Vagina (tissue), 2 donors: ENCODE measurements at places on chromosomes 16 and 17.

GRCh38 chr16:87369117-87369765 is 14.3 kb downstream of the FBXO31 start:
- DNase-seq, result no peak

- DNase-seq, result no peak
Observed at GRCh38 chr16:58339452-58339981, 44.7 kb upstream of the PRSS54 start.

GRCh38 chr17:21113049-21113690 is 13.6 kb upstream of the DHRS7B start:
- no peak for DNase-seq

DNA sequence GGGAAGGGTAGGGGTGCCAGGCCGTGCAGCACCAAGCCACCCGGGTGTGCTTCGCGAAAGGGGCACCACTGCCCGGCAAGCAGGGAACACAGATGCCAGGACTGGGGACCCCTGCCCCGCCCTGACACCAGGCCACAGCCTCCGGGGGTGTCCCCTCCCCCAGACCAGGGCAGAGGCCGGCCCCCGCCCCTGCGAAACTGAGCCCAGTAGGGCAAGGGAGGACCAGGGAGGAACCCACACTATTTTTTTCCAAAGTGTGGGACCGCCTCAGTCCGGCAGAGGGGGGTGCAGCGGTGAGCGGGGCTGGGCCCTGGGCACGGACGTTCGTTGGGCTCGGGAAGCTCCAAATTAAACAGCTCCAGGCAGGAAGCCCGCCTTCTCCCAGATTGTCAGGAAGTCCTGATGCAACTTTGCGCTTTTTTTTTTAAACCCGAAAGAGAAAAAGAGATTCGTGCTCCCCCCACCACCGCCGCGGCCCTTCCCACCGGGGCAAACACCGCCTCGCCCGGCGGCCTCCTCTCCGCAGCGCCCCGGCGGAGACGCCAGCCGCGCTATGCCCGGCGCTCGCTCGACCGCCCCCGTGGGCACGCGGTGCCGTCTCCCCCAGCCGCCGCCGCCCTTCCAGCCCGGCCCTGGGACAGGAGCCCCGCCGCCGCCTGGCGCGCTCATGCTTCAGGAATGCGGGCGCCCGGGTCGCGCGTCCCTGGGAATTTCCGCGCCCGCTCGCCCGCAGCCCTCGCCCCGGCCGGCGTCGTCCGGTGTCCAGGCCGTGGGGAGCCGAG is 755 bp downstream of the PIEZO1 start:
- DNase-seq, result no peak

DNA sequence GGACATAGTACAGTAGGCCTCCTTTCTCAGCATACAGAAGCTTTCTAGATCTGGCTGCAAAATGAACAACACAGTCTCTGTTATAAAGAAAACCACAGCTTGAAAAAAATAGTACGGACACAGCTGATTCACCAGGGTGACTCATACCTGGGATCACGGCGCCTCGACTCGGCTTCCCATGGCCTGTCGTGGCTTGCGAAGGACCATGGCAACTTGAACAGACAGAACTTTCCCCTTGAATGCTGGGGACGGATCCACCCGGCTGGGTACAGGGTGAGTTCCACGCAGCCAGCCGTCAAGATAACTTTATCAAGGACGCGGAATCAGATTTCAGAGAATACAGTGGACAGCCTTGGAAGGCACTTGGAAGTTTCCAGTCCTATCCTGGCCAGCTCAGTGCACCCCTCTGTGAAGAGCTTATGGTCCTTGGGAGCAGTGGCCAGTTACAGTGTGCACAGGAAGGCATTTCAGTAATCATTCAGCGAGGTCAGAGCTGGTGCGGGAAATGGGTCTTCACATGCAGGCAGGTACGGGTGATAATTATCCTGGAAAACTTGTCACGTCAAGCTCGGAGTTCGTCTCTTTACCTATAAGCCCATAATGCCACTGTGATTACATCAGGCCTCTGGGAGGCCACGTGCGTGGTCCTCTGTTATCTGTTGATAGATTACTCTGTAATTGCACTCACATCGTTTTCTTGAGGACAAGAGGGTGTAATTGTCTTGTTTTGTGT is 57.9 kb upstream of the MAF start:
- no peak for DNase-seq

DNA sequence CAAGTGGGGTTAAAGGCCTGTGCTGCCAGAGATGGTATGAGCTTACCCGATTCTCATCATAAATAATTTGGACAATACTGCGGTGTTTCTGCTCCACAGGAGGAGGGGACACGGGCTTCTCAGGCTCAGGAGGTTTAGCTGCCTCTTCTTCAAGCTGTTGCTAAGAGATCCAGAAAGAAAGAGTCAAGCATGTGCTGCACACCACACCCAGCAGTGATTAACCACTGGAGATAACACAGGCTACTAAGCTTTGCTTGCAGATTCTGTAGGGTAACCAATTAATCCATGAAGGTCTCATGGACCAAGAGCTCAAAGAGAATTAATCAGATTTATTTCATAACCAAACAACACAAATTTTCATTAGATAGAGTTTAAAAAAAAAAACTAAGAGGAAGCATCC is 56.6 kb downstream of the NCOR1 start:
- DNase-seq, result no peak

- DNase-seq, result no peak
Observed at GRCh38 chr17:80071116-80071841, 30.1 kb upstream of the GAA start.
